Activated T-helper 1 cell treated with Interleukin-2 at 50 U/mL for 16 hours (primary cell): ENCODE measurements at places on chromosomes 3 and 15.

GRCh38 chr3:12593473-12593872 lies 36.6 kb downstream of the MKRN2 start:
- DNase-seq: no peak

GRCh38 chr15:49741712-49742111 lies 120.9 kb downstream of the DTWD1 start:
- no peak for DNase-seq

DNA sequence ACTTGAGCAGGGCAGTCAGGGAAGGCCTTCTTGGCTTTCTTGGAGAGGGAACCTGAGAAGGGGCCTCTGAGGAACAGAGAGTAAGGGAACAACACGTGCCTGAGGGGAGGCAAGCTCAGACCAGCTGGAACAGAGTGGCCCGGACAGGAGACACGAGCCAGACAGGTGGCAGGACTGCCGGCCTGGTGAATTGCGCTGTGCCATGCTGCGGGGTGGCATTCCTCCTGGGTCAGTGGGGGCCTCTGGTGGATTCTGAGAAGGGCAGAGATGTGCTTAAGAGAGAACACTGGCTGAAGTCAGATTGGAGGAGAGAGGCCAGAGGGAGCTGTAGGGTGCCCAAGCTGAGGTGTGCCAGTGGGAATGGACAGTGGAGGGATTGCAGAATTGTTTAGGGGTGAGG lies 4.9 kb downstream of the CHAC1 start:
- no peak for DNase-seq

DNA sequence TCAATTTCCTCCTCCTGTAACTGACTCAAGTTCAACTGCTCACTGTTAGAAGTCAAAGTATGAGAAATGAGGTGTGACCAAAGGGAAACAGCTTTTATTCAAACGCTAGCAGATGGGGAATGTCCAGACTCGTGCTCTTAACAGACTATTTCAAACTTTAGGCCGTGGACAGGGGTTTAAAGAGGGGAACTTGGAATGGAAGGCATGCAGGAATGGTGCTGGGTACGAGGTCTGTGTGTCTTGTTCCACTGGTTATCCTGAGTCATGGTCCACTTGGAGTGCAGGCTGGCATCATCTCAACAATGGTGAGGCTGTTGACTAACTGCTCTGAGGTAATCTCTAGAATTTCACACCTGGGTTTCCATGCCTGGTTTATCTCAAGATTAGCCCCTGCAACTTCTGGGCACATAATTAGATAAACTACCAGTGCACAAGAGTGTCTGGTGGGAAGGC lies 22.9 kb upstream of the DNAAF4 start:
- no peak for DNase-seq

GRCh38 chr15:38207621-38208020 lies 45.0 kb upstream of the SPRED1 start:
- DNase-seq: no peak

GRCh38 chr3:39267631-39268548 lies 11.9 kb downstream of the CX3CR1 start:
- peak; percentile 33 for DNase-seq

- no peak for DNase-seq
Measured at GRCh38 chr15:40106203-40107161, 2.2 kb downstream of the BMF start.

GRCh38 chr3:104911376-104911775 lies 455.3 kb upstream of the ALCAM start:
- DNase-seq: no peak

DNA sequence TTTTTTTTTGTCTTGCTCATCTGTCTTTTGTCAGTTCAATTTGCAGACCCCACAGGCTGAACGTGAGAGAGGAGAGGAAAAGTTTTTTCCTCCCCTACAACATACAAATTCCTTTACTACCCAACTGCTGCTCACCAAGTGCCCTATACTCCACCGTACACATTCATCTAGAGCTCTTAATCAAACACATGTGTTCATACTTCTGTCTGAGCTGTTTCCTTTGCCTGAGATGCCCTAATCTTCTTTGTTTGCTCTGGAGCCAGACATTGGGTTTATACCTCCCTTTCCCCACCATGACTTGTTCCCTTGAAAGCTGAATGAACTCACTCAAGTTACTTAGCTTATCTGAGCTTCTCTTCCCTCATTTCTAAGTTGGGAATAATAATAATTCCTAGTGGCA lies 122.7 kb upstream of the RASGRP1 start:
- DNase-seq: no peak

GRCh38 chr3:174409086-174409743 lies 449.9 kb upstream of the NAALADL2 start:
- no peak for DNase-seq

GRCh38 chr3:130569461-130570365 lies 52.7 kb downstream of the COL6A6 start:
- DNase-seq: no peak

DNA sequence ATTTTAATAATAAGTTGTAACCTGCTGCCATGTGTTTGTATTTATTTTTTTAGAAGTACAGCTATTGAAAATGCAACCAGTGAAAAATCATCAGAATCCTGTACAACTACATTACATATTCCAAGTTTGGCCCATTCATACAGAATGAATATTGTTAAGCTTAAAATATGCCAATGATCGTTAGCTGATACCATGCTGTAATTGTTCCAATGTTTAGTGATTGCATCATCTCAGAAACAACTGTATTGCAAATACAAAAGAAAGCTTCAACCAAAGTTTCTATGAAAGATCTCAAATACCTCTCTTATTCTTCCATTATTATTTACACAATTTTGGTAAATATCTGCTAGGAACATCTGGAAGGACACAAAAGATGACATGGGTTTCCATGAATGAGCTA lies 51.6 kb upstream of the ALCAM start:
- DNase-seq: no peak
